ENCODE measurements at places on chromosomes 11 and 22. TPM values are rescaled to one million over a fixed set of nuclear protein-coding genes. Genes with fewer than 3 reads are reported as not detected.

The YPEL4 gene
- total RNA-seq, result under 0.01 TPM

The SLC22A8 gene
- not detected for total RNA-seq

The CCDC116 gene
- 0.07 TPM for total RNA-seq

The CD3G gene
- not detected for total RNA-seq

The RCOR2 gene
- 1.7 TPM for total RNA-seq

The ANO3 gene
- not detected for total RNA-seq

The MMP27 gene
- total RNA-seq, result not detected

The RAG2 gene
- total RNA-seq, result not detected

The TRABD gene
- 52.0 TPM for total RNA-seq

The CBLIF gene
- not detected for total RNA-seq

The LRRC56 gene
- 1.4 TPM for total RNA-seq

The OR10S1 gene
- total RNA-seq, result not detected

The WDR74 gene
- total RNA-seq, result 68.5 TPM

The SELENOO gene
- 22.6 TPM for total RNA-seq

The SPDYC gene
- not detected for total RNA-seq

The MS4A4A gene
- total RNA-seq, result not detected

The ARHGAP20 gene
- total RNA-seq, result under 0.01 TPM

The OOSP4B gene
- total RNA-seq, result not detected

The PHLDA2 gene
- 9.9 TPM for total RNA-seq

The RBFOX2 gene
- 93.0 TPM for total RNA-seq

The ZC3H7B gene
- total RNA-seq, result 57.0 TPM

The LMO2 gene
- 0.93 TPM for total RNA-seq

The CHEK2 gene
- total RNA-seq, result 6.2 TPM

The DESI1 gene
- 31.9 TPM for total RNA-seq

The TBX10 gene
- total RNA-seq, result not detected

The DUSP8 gene
- 1.7 TPM for total RNA-seq

The ATXN10 gene
- total RNA-seq, result 183 TPM

The ADM gene
- 127 TPM for total RNA-seq

The EFCAB6 gene
- 0.68 TPM for total RNA-seq

All from nasal cavity respiratory epithelium epithelial cell of viscerocranial mucosa (primary cell).